ENCODE measurements at places on chromosomes 3 and 15.

GRCh38 chr3:155032918-155033317 is 47.2 kb upstream of the MME start:
- DNase-seq = no peak

GRCh38 chr15:48373821-48374451 is 42.7 kb downstream of the DUT start:
- DNase-seq = no peak

GRCh38 chr15:82832601-82833361 is 23.4 kb downstream of the WHAMM start:
- DNase-seq = no peak

DNA sequence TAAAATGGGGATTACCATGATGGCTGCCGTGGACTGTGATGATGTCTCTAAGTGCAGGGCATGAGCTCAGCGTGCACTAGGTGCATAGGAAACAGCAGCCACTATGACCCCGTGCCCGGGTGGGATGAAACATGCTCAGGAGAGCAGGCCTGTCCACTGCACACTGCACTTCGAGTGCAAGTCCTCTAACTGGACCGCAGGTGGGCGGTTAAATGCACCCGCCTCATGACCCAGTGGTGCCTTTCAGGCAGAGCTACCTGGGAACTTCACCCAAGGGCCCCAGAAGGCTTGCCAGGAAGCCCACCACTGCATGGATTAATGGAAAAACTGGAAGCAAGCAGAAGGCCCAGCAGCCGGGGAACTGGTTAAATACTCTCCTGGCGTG is 34.0 kb downstream of the PRKCD start:
- DNase-seq = no peak

DNA sequence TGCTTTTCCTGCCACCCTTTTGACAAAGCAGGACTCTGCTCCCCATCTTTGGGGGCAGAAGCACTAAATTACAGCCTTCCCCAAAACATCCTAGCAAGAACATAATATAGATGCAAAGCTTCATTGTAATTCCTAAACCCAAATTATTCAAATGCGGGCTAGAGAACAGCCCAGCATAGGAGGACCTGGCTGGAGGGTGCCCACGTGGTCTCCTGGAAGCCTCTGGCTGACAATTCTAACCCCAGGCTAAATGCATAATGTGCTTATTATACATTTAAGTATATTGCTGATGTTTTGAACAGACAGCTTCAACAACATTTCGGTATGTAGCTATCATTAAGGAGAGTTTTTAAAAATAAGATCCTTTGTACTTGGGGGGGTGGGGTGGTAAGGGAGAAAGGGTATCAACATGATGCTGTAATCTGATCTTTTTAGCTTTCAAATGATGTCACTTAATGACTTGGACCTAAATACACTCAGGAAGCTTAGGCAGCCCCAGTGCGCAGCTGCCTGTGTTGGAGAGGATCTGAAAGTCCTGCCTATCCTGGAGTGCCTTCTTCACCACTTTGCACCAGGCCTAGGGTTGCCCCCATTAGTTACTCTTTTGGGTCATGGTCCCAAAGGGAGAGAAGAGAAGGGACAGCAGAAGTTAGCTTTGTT is 57.2 kb upstream of the USP3 start:
- no peak for DNase-seq

- no peak for DNase-seq
Observed at GRCh38 chr3:82791241-82791640, 1029.8 kb upstream of the GBE1 start.

GRCh38 chr3:195443391-195443989 is 670 bp upstream of the ACAP2 start:
- no peak for DNase-seq

DNA sequence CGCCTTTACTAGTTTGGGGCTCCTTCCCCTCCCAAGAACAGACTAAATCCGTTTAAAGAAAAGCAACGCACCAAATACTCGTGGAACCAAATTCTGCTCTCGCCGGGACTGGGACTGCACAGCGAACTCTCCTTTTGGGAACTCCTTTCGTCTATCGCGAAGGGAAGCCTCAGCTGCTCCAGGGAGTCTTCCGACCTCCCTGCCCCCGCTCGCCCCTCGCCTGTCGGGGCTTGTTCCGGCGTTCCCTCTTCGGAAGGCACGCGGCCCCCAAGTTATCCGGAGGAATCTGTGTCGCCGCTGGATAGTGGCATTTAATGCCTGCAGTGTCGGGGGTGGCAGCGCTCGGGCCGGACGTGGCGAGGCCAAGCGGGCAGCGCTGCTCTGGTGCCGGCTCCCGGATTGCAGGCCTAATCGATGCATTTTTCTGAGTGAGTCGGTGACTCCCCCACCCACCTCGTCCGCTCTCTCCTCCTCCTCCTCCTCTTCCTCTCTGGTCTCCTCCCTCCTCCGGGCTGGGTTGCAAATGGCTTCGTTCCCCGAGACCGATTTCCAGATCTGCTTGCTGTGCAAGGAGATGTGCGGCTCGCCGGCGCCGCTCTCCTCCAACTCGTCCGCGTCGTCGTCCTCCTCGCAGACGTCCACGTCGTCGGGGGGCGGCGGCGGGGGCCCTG is at the start of gene TRIM71:
Gene TRIM71, plus strand, starts transcription at position 440 of the 671 bp plus-strand sequence. Its CDS starts 84 bp downstream, at position 524.
- no peak for DNase-seq

DNA sequence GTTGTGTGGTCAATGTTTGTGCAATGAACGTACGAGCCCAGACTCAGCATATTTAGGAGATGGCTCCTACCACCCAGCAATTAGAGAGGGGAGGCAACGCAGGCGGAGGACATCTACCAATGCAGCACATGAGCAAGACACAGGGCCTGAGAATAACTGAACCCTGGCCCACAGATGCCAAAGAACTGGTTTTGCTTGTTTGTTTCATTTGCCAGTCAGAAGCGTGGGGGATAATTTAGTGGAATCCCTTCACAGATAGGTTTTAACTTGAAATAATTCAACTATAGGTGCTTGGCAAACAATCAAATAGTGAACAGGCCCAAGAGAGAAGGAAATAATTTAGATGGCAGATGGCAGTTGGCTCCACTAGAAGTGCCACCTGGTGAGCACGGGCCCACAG is 54.8 kb downstream of the LIPC start:
- no peak for DNase-seq

Data from GM19239 (cell line).